Activated CD4-positive, alpha-beta T cell treated with anti-CD3 and anti-CD28 coated beads, Interleukin-2, amount 50 U/mL, for 24 hours (primary cell): ENCODE measurements at places on chromosomes 4 and X.

GRCh38 chr4:3189459-3189858 lies 59.5 kb upstream of the MSANTD1 start:
- DNase-seq: no peak

DNA sequence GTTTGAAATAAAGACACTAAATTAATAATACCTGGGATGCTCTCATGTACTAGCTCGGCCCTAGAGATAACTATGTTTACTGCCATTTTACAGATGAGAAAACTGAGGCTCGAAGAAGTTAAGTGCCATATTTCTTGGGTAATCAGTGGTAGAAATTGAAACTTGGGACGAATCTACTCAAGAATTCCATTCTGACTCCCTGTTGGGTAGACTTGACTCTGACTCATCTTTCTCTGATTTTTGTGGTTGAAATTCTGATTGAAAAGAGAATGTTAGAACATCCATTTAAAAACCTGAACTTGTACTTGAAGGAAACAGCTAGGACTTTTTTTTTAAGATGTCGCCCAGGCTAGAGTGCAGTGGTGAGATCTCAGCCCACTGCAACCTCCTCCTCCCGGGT lies 50.1 kb upstream of the NSUN7 start:
- no peak for DNase-seq

DNA sequence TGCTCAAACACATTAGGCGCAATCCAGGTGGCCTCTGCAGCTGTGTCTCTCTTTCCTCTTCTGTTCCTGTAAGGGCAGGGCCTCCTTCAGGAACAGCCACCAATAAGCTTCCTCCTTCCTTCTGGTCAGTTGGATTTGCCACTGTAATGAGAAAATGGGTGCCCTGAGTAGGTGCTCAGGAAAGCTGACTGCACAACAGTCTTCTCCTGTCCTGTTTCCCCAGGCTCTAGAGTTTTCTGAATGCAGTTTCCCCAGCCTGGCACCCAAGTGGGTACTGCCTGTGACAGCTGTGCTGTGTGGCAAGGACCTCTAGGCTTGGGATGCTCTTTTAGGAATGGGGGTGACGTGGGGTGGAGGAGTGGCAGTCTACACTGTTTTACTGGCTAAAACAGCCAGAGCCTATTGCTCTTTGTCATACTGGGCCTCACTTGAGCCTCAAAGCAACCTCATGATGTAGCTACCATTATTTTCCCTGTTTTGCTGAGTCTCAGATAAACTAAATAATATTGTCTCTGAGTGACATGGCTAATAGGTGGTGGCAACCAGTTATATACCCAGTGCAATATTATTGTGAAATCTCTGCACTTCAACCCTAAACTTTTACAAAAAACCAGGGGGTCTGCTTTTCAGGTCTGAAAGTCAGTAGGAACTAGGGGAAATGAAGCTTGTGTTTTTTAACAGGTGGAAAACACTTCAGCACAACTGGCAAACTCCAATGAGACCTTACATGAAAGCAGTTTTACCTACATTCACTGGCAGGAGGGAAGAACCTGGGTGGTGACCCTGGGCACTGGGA lies 1.2 kb downstream of the CXCL2 start:
- no peak for DNase-seq

DNA sequence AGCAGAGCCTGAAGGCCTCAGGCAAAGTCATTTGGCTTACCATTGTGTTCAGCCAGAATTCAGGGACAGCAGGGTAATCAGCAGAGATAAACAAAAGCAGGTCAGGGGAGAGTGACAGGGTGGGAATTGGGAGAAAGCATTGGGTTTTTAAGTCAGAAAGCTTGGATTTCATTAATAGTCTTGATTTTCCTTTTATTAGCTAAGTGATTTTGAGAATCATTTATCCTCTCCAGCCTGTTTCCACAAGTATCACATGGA lies 410.1 kb downstream of the HNRNPD start:
- DNase-seq: no peak

DNA sequence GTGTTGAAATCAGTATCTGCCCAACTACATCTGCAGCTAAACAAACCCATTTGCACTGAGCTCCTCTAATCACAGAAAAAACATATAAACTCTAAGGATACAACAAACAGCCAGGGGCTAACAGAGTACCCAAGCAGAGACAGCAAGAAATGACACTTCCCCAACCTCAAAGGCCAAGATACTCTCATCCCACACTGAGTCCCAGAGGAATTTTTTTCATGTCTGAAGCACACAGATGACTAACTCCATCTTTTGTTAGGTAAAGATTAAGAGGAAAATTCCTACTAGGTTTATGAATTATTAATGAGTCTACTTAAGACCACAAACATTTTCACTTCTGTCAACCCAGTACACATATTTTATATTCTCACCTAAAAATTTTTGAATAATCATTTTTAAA lies 31.6 kb downstream of the SEPSECS start:
- no peak for DNase-seq

DNA sequence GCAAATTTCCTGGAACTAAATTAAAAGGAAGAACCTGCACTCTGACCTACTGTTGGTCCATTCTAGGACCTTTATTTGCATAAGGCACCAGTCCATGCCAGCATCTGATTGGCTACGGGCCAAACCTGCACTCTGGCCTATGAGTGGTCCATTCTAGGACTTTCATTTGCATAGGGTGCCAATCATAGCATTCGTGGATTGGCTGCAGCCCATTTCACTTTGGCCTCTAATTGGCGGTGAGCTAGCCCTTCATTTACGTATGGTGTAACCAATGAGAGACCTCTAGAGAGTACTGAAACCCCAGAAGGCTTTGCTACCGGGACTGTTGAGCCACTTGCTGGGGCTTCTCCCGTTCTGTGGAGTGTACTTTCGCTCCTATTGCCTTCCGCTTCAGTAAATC lies 6.1 kb upstream of the RNF175 start:
- DNase-seq: no peak

DNA sequence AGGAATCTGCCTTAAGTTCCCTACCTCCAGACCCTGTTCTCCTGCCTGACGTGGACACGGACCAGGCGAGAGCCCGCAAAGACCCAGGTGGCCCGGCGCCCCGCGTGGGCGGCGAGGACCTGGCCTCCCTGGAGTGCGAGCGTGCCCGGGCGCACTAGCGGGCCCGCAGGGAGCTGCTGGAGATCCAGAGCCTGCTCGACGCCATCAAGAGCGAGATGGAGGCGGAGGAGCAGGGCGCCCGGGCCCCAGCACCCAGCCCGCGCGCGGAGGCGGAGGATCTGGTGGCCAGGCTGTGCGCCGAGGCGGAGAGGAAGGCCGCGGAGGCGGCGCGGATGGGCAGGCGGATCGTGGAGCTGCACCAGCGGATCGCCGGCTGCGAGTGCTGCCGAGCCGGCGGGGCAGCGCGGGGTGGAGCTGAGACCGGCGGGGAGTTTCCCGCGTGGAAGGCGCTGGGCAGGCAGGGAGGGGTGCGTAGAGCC lies 18.2 kb downstream of the MRFAP1 start:
- DNase-seq: peak; percentile 14

DNA sequence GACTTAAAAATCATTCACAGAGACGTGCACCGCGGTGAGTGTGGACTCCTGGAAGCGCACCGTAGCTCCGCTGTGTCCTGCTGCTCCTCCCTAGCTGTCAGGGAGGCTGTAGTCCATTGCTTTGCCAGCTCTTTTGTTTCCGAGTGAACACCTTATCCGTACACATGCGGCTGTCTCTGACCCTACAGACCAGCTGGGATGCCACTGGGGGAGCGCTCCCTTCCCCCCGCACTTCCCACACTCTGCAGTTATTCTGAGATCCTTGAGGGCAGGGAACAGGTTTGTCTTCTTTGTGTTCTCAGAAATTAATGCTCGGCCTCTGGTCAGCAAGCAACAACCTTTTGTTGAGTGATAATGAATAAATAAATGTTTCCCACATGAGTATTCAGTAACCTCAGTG lies 33.7 kb upstream of the MSANTD1 start:
- no peak for DNase-seq

DNA sequence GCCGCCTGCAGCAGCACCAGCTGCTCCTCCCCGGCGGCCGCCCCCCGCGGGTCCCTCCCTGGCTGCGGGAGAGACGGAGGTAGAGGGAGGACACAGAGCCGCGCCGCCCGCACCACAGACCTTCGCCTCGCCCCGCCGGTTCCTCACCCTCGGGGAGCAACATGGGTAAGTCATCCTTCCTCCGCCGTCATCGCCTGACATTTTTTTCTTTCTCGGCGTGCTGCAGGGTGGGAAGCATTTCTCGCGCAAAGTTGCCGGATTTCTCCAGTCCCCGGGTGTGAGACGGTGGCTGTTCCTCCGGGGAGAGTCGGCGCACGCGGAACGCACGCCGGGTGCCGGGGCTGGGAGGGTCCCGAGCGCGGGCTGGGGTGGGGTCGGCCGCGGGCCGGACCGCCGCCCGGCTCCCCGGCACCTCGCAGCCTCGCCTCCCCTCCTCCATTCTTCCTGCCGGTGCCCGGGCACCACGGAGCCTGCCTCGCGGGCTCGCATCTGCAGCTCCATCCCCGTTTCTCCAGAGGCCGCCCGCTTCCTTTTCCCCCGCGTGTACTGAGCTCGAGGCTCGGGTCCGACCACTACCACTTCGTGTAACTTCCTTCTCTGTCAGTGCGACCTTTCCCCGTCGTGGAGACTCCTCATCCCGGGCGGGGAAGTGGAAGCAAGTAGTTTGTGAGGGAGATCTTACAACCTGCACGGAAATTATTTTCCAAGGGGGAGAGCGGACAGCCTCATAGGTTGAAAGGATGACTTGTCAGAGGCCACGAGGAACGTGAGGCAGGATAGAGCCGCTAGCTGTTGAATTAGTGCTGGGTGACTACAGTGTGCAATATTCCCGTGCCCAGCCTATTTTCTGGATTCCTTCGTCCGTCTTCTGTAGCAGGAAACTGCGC lies 464 bp downstream of the RAP1GDS1 start:
- peak; percentile 9 for DNase-seq

DNA sequence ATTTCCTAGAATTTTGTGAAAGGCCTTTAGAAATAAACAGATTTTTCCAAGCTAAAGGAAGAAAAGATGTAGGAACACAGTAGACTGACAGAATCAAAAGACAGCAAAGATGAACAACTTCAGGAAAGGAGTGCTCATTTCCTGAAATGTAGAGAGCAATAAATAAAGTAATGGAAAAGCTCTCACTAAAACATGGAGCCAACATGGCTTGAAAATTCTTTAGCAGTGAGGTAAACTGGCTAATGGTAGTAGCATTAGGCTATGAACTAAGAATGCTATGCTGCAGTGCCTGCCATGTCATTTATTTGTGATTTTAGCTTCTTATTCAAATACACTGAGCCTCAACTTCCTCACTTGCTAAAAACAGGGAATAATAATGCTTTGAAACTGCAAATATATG lies 108.7 kb downstream of the IQCM start:
- DNase-seq: no peak

DNA sequence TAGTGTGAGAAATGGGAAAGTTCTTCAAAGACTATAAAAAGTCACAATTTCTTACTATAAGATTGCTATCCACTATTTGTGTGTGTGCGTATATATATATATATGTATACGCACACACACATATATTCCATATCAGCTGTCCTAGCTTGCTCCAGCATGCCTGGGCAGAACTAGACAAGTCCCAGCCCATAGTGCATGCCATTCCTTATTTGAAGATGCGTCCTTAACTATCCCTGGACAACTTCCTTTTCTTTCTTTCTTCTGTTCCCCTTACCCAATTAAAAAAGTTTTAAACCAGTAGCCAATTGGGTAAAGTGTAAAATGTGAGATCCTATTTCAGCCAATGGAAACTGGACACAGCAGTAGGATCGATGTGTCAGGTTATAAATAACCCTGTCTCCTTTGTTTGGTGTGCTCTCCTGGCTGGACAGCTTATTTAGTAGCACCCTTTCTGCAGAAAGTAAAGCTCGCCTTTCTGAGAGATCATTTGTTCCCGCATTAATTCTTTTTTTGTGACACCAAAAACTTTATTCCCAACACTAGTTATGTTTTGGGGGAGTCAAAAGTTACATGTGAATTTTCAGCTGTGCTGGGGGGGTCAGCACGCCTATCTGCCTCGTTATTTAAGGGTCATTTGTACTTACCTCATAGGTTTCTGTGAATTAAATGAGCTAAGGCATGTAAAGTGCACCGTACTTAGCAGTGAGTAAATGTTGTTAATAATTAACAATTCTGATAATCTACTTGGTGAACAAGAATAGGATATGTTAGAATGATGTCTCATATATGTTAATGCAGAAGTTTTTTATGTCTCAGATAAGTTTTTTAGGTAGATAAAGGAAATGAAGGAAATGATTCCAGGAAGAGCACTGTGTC lies 40.9 kb downstream of the KDM6A start:
- no peak for DNase-seq

DNA sequence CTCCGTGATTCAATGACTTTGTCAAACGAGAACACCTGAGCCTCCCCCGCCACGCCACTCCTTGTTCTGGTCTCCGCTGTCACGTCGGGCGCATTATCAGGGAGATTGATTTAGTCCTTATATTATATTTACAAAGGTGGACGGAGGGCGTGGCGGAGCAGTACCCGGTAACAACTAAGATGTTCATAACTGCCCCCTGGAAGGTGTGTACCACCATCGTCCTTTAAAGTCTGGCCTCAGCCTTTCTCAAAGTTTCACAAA lies 284.2 kb downstream of the PACRGL start:
- no peak for DNase-seq

DNA sequence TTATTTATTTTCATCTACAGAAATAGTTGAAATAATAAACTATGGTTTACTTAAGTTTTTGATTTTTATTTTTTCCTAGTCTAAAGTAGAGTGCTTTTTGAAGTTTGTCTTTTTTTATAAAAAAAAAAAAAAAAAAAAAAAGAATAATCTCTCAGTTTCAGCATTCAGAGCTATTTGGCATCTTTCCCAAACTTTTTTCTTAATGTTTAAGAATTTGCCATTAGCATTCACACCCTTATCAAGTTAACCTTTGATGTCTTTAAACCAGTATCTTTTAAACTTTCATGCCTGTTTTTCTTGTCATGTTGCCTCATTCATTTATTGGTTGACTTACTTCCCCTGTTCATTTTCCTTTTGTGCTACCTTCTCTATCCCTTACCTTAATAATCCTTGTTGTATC lies 60.9 kb upstream of the FHDC1 start:
- DNase-seq: no peak

DNA sequence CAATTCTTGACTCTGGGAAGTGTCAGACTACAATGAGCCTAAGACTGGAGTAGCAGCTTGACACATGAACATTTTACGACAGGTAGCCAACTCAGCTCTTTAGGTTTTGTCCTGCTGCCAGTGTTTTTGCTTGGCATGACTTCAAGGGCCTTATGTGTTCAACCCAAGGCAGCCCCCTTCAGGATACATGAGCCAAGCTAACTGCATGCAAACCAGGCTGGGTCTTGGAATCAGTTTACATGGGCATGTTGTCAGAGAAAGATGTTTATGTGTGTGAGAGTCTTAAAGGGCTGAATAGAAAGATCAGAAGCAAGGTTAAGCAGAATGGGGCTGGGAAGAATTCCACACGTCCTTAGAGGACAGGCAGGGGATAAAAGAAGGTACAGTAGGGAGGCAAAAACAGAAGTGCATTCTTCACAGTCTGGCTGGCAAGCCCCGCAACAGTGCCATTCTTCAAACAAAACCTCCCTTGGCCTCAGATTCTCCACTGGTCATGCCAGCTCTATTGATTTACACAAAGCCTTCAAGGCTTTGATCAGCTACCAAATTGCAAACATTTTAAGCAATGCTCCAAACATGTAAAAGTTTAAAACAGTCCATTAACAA lies 97.3 kb downstream of the NKX6-1 start:
- DNase-seq: no peak

- DNase-seq: no peak
These were observed 17.7 kb upstream of the SLC7A11 start for GRCh38 chr4:138259824-138260223.
